ENCODE measurements at places on chromosomes 5 and 9.
A peak's percentile ranks its signal among the peaks of the same experiment; 100 is the strongest.

- DNase-seq = peak; percentile 76
Observed at GRCh38 chr9:97559111-97559514, 57.6 kb downstream of the TMOD1 start.

- DNase-seq = peak; percentile 44
Observed at GRCh38 chr9:38066914-38067858, 1.8 kb downstream of the SHB start.

GRCh38 chr5:9519537-9519936 lies 26.3 kb downstream of the SEMA5A start:
- peak; percentile 64 for DNase-seq

DNA sequence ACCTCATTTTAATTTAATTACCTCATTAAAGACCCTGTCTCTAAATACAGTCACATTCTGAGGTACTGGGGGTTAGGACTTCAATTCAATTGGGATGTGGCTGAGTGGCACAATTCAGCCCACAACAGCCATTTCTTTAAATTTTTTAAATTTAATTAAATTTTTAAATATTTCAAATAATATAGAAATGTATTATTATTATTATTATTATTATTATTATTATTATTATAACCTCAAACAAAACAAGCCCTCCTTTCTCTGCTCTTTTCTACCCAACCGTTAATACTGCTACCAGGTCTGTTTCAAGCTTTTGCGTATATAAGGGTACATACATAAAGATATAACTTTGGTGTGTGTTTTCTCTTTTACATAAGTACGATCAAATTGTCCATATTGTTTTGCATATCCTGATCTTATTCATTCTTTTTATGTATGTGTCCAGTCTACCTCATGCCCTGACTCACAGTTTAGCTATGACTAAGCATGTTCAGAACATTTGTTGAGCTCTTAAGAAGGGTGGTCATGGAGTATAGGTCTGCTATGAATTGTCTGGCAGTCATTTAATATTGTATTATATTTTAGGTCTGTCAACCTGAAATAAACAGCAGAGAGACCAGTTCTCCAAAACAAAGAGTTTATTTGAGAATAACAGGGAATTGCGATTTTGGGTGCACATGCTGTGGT lies 16.1 kb upstream of the RAB14 start:
- DNase-seq = peak; percentile 54

DNA sequence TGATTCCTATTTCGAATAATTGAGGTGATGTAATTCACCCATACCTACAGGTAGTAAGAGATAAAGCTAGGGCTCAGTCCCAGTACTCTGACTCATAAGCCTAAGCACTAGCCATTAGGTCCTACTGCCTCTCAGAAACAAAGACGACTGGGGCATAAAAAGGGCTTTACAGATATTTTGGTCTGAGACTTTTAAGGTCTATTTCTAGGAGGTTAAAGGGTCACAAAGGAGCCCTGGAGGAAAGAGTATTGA lies 69.8 kb downstream of the SGCD start:
- DNase-seq = peak; percentile 3

DNA sequence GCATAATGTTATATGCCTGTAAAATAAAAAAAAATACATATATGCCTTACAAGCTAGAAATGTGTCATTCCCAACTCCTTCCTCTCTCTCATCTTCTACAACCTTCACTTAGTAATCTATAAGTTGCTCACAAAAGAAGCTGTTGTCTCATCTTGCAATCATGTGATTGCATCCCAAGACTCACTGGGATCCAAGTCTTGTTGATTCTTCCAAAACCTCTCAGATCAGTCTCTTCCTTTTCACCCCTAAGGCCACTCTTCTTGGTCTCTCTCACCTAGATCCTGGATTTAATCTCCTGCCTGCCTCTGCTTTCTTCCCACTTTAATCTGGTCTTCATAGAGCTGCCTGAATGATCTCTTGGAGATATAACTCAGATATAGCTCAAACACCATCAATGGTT lies 261.1 kb upstream of the NR4A3 start:
- no peak for DNase-seq

- no peak for DNase-seq
Observed at GRCh38 chr5:178483620-178484019, 106.6 kb downstream of the COL23A1 start.

GRCh38 chr5:144779368-144779767 lies 608.7 kb downstream of the KCTD16 start:
- no peak for DNase-seq

GRCh38 chr9:131545786-131546335 lies 538 bp downstream of the PRRT1B start:
- no peak for DNase-seq

DNA sequence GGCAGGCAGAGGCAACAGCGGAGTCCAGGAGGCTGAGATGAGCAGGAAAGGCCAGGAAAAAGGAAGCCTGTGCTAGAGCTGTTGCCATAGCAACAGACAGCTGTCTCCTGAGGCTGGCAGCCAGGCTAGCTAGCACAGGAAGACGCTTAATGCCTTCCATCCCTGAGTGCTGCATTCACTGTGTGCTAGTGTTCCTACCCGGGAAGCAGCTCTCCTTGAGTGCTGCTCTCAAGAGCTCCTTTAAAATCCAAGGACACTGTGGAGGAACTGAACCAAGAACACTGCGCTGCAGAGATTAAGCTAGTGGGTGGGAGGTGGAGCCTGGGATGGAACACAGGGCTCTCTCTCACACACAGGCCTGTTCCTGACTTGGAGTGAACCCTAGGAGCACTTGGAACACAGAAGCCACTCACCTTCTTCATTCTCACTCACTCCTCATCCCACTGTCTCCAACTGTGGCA lies 53.5 kb upstream of the IL7R start:
- peak; percentile 66 for DNase-seq

DNA sequence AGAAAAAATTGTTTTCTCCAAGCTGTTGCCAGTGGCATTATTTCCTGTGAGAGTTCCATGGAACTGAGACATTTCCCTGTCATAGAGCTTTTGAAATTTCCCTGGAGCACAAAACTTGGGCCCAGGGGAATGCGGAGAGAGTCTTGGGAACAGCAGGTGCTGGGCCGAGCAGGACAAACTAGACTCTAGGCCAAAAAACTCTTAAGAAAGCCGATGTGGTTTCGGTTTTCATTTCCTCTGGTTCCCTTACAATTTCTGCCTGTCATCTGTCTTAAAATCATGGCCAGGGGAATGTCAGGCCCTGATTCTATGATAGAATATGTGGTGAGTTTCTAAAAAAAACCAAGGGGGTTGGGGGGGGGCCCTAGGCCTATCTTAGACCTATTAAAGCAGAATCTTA lies 4.6 kb downstream of the SLC35A4 start:
- DNase-seq = no peak

DNA sequence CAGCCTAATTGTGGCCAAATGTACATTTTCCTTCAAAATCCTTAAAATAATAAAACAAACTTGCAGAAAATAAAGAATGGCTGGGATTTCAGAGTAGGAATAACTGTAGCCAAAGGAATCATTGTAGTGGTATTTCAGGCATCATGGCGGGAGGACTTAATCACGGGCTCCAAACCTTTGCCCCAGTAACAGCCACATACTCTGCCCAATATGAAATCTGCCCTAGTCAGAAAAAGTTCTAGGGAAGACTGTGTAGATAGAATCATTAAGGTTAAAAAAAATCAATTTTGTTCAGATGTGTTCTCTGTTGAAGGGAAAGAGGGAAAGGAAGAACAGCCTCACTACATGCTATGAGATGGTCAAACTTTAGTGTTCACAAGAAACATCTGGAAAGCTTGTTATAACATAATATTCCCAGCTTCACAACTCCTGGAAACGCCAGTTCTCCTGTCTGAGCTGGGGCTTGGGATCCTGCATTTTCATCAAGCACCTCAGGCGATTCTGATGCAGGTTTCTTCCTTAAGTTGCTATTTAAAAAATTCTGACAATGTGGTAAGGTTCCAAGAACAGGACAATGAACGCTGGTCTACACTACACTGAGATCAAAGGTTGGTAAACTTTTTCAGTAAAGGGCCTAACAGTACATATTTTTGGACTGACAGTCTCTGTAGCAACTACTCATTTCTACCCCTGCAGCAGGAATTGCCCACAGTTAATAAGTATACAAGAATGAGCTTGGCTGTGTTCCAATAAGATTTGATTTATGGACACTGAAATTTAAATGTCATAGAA lies 87.9 kb downstream of the CEMIP2 start:
- DNase-seq = peak; percentile 78
